Stimulated activated CD4-positive, alpha-beta T cell treated with anti-CD3 and anti-CD28 coated beads, TNF-alpha, amount 100 ng/mL, for 1 hour (primary cell): ENCODE measurements at places on chromosomes 11 and 22.

DNA sequence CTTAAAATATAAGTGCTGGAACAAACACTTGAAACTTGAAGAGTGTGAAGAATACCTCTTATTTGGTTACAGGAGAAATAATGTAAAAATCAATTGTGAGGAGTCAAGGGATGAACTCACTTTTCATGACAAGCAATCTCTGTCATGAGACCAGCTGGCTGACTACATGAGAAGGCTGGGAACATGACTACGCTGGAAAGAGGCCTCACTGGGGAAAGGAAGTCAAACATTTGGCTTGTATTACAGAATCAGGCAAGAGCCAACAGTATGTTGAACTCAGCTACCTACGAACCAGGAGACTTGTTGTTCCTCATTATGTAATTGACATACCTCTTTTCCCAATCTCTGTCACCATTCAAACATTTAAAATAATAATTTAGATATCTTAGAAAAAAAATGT, 14.4 kb downstream of the DCDC1 start:
- no peak for DNase-seq

DNA sequence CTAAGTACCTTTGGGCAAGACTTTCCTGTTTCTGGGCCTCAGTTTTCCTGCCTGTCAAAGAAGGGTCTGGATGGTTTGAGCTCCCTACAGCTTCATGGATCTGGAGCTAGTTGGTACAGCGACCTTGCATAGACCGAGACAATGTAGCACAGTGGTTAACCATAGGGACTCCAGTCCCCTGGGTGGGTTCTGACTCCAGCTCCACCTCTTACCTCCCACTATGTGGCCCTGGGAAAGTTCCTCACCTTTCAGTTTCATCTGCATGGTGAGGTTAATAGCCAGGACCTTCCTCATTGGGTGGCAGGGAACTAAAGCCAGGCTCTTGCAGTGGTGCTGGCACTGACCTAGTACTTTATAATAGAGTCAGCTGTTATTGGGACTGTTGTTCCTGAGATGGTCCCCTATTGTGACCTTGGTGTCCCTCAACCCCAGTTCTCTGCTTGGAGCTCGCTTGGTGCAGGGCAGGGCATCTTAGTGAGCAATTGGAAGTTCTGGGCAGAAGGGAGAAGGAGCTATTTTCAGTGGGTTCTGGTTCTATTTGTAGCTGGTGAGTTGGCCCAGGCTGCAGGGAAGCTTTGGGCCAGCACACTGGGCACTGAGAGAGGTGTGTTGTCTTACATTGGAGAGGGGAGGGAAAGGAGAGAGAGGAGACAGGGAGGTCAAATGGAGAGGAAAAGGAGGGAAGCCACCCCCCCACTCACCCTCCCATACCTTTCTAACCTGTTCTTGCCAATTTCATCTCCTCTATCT, 10.7 kb upstream of the MTMR3 start:
- no peak for DNase-seq

GRCh38 chr22:24429411-24430365, 2.3 kb downstream of the ADORA2A start:
- peak; percentile 51 for DNase-seq

DNA sequence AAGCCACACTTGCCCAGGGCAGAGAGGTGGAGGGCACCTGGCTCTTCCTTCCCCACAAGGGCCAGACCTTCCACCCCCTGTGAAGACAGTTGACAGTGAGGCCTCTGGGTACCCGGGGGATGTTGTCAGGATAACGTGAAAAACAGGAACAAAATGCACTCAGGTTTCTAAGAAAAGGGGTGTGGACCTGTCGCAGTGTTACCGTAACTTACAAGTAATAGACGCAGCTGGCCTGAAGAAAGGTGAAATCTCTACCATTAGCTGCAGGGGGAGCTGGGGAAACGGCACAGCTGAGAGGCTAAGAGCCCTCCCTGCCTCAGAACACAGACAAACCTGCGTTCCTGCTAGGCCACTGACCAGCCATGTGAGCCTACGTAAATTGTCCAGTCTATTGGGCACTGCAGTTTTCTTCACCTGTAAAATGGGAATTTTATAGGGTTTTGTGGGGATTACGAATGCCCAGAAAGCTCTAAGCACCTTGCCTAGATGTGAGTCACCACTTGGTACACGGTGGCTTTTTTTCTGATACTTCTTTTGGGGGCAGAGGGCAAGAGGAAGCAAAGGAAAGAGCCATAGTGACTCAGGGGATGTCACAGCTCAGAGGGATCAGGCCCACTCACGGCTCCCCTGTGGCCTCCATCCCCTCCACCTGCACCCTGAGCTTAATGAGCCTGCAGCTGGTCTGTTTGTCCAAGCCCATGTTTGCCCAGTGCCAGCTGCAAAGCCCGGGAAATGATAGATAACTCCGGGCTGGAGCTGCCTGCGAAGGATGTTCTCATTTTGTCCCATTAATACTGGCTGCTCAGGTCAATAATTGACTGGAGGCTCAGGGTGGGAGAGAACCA, 18.4 kb upstream of the CABP7 start:
- DNase-seq = no peak

- no peak for DNase-seq
These were observed 27.0 kb upstream of the MPPED1 start for GRCh38 chr22:43384863-43385262.

DNA sequence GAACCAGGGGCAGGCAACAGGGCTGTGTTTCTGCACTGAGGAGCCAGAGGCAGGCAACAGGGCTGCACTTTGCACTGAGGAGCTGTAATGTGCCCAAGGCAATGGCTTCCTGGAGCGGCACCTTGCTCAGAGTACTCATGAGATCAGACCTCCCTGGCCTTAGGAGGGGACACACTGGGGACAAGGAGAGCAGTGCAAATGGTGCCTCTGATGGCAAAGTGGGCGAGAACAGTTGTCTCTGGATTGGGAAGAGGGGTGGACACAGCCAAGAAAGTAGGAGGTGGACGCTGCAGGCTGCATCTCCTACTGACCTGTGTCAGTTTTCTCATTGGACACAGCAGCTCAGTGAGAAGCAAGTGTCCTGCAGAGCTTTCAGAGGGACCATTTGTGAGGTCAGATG, 1443.3 kb downstream of the TBC1D22A start:
- DNase-seq = no peak

- DNase-seq = no peak
These were observed 18.0 kb upstream of the TMEM135 start for GRCh38 chr11:87019613-87020271.

DNA sequence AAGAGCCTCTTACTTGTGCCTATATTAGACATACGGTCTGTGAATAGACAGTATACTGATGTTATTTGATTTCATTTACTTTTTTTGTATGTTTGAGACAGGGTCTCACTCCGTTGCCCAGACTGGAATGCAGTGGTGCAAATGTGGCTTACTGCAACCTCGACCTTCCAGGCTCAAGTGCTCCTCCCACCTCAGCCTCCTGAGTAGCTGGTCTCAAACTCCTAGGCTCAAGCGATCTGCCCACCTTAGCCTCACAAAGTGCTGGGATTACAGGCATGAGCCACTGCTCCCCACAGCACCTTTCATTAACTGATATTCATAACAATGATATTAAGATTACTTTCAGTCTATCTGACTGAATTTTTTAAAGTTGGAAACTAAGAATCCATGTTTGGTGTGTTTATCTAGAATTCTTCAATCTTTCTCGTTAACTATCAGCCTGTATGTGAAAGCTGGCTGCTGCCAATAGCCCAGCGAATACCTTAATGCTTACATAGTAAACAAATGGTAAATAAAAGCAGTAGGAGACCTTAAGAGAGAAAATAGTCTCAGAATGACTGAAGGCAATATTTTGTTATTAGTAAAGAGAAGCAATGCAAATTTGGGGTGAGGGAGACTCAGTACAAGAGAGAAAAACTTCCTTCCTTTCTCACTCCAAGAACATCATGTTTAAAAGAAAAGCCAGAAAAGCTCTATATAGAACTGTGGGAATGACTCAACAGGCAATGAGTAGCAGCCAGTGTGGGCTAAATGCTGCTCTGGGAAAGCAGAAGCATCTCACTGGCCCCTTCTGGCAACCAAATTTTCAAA, 101.9 kb downstream of the MRTFA start:
- no peak for DNase-seq

DNA sequence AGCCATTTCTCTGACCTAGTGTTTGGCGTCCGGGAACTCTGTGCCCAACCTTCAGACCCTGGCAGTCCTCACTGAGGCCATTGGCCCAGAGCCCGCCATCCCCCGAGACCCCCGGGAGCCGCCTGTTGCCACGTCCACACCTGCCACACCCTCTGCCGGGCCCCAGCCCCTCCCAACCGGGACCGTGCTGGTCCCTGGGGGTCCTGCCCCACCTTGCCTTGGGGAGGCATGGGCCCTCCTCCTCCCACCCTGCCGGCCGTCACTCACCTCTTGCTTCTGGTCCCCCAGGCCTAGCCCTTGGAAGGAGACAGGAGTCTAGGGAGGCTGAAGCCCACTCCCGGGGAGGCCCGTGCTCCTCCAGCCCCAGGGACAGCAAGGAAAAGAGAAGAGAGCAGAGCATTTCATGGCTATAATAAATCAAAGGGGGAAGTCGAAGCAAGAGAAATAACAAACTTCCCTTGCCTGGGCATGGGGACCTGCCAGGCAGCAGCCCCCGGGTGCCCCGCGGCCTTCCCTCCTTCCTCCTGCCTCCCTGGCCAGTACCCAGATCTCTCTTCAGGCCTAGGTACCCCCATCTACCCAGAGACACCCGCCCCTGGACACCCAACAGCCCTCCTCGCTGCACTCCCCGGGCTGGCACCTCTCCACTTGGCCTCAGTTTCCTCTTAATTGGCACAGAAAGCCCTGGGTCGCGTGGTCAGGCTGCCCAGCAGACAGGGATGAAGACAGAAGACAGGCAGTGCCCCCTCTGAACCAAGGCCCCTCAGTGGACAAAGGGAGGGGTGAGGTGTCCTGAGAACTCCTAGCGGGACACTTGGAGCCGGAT, 13.0 kb upstream of the SLC39A13 start:
- no peak for DNase-seq

DNA sequence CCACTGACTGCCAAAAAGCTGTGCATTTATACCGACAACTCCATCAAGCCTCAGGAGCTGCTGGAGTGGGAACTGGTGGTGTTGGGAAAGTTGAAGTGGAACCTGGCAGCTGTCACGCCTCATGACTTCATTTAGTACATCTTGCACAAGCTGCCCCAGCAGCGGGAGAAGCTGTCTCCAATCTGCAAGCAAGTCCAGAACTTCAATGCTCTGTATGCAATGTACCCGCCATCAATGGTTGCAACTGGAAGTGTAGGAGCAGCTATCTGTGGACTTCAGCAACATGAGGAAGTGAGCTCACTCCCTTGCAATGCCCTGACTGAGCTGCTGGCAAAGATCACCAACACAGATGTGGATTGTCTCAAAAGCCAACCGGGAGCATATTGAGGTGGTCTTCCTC, at the start of gene SLC22A25:
SLC22A25 (minus strand) TSS at position 67 of the 400 bp plus-strand sequence. CDS start 13,947 bp downstream, outside the sequence.
- no peak for DNase-seq

GRCh38 chr11:26704249-26704648, 17.6 kb downstream of the SLC5A12 start:
- no peak for DNase-seq

DNA sequence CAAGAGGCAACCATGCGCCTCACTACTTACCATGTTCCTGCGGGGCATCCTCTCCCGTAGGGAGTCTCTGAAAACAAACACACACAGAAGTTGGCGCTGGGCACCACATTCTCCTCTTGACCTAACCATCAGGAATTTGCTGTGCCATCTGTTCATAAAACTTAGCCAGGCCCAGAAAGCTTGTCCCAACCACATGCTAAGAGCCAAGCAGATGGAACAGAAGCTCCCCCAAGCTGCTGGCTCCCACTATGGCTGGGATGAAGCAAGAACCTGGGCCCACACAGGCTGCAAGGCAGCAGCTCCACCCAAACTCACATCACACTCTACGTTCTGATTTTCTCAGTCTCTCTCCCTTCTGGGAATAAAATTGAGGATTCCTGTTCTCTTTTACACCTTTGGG, 17.4 kb downstream of the HPS4 start:
- no peak for DNase-seq

GRCh38 chr11:13228572-13228971, 49.0 kb upstream of the BMAL1 start:
- no peak for DNase-seq

- no peak for DNase-seq
These were observed 474.8 kb upstream of the CCDC90B start for GRCh38 chr11:83760932-83761331.

GRCh38 chr11:7846003-7846402, 49.3 kb upstream of the OR5P2 start:
- DNase-seq = no peak

- DNase-seq = no peak
These were observed 77.7 kb downstream of the GDPD4 start for GRCh38 chr11:77223797-77224196.

- DNase-seq = no peak
These were observed 14.2 kb downstream of the P2RY6 start for GRCh38 chr11:73286240-73286810.

- no peak for DNase-seq
These were observed 57.6 kb downstream of the JRKL start for GRCh38 chr11:96447208-96448110.

DNA sequence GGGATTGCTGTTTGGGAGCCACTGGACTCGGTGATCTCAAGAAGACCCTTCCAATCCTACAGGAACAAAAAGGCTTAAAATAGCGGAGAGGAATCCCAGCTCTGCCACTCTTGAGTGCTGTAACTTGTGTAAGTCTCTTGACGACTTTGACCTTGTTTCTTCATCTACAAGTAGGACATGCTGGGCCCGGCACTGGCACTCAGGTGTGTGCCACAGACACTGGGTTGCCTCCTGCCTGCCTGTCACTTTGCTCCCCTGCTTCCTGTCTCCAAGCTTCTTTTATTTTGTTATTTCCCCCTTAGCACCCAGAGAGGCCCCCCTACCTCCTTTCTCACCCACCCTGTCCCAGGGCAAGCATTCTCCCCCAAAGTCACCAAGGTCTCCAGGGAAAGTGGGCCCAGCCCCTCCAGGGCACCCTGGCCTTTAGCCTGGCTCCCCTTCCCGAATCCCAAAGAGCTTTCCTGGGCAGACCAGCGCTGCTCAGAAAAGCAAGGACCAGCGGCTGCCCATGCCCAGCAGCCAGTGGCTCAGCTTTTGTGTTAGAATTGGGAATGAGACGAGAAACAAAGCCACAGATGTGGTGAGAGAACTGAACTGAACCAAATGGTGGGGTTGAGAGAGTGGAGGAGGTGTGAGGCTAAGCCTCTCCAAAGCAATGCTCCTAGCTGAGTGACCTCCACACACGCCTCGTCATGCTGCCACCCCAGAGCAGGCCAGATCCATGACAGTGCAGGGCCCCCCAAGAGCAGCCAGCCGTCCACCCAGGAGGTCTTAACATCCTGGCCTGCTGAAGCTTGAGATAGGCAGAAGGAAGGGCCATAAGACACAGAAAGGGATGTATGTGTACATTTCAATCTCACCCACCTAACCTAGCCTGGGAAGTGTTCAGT, 4.5 kb downstream of the TRIM29 start:
- no peak for DNase-seq

GRCh38 chr11:47241841-47242301, 6.7 kb downstream of the ACP2 start:
- no peak for DNase-seq
